ENCODE measurements at places on chromosomes 7 and 10. TPM values are rescaled to one million over a fixed set of nuclear protein-coding genes. Genes with fewer than 3 reads are reported as not detected.

MRLN gene
- total RNA-seq, result not detected

MKX gene
- total RNA-seq, result 0.26 TPM

CHAT gene
- total RNA-seq, result not detected

NCF1 gene
- total RNA-seq, result not detected

OR6B1 gene
- total RNA-seq, result not detected

C7orf33 gene
- total RNA-seq, result not detected

MUC3A gene
- not detected for total RNA-seq

TSPAN15 gene
- total RNA-seq, result 4.4 TPM

AZGP1 gene
- 0.40 TPM for total RNA-seq

DEPP1 gene
- 11.5 TPM for total RNA-seq

ABCB1 gene
- total RNA-seq, result not detected

NODAL gene
- total RNA-seq, result not detected

DKK1 gene
- 5.9 TPM for total RNA-seq

PPP1R17 gene
- total RNA-seq, result not detected

HEPACAM2 gene
- total RNA-seq, result not detected

GPR15LG gene
- not detected for total RNA-seq

TMEM213 gene
- not detected for total RNA-seq

ZNF804B gene
- not detected for total RNA-seq

OR2A1 gene
- 0.24 TPM for total RNA-seq

PLEKHS1 gene
- total RNA-seq, result not detected

LRRC4 gene
- 0.16 TPM for total RNA-seq

PLCE1 gene
- total RNA-seq, result 1.6 TPM

AKR1C8 gene
- not detected for total RNA-seq

ZNF398 gene
- 13.1 TPM for total RNA-seq

GRID2IP gene
- not detected for total RNA-seq

NPC1L1 gene
- 0.24 TPM for total RNA-seq

CCDC3 gene
- 4.7 TPM for total RNA-seq

MSMB gene
- not detected for total RNA-seq

CYP51A1 gene
- total RNA-seq, result 46.6 TPM

PKD1L1 gene
- not detected for total RNA-seq

CRPPA gene
- total RNA-seq, result 0.78 TPM

XRCC2 gene
- total RNA-seq, result 2.1 TPM

DNAJC12 gene
- total RNA-seq, result 21.9 TPM

ECHDC3 gene
- total RNA-seq, result 29.9 TPM

FGF8 gene
- total RNA-seq, result not detected

OIT3 gene
- not detected for total RNA-seq

POMZP3 gene
- 9.7 TPM for total RNA-seq

OR6V1 gene
- not detected for total RNA-seq

ITPRID1 gene
- not detected for total RNA-seq
